ENCODE measurements at places on chromosomes 1 and 21.

DNA sequence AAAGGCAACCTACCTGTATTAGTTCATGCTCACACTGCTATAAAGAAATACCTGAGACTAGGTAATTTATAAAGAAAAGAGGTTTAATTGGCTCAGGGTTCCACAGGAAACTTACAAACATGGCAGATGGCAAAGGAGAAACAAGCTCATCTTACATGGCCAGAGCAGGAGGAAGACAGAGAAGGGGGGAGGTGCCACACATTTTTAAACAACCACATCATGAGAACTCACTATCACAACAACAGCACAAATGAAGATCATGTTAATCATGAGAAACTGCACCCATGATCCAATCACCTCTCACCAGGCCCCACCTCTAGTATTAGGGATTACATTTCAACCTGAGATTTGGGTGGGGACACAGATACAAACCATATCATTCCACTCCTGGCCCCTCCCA, 90.6 kb upstream of the KCTD3 start:
- DNase-seq: no peak

DNA sequence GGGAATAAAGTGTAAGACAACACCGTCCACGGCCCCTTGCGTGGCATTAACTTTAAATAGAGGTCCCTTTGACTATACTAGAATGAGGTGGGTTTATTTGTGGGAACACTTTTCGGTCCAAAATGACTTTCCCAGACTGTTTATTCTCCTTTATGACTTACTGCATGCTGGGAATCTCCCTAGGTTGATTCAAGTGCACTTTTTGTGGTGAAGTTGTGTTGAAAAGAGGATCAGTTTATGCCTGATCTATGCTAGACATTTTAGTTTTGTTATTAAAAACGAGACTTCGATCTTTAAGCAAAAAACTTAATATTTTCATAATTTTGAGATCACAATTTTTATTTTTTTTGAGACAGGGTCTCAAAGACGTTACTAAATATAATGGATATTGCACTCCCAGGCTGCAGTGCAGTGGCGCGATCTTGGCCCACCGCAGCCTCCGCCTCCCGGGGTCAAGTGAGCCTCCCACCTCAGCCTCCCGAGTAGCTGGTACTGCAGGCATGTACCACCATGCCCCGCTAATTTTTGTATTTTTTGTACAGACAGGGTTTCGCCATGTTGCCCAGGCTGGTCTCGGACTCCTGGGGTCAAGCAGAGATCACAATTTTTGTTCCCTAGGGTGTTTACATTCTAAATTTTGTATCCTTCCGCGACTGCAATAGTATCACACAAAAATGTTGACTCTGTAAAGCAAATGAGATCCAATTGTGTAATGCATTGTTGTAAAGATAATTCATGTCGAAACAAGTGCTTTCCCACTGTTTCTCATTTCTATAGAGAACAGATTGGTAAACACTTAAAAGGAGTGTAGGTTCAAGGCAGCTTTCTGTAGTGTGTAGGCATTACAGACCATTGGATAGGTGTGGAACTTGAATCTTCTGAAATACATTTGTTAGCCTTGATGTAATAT, 1.6 kb downstream of the CDC42 start:
- no peak for DNase-seq

DNA sequence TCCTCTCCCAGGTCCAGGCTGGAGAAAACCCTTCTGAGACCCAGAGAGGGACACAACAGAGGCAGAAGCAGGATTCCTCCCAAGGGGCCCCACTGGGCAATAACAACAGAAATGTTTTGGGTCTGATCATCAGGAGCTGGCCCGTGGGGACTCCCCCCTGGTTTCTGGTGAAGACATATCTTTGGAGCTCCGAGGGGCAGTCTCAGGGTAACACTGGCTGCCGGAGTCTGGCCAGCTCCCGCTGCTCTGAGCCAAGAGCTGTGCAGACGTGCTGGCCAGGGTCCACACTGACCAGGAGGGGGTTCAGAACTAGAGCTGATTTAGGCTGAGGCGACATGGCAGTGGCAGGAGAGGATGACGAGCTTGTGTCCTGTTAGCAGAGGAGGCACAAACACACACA, 13.1 kb downstream of the ECE1 start:
- DNase-seq: no peak

DNA sequence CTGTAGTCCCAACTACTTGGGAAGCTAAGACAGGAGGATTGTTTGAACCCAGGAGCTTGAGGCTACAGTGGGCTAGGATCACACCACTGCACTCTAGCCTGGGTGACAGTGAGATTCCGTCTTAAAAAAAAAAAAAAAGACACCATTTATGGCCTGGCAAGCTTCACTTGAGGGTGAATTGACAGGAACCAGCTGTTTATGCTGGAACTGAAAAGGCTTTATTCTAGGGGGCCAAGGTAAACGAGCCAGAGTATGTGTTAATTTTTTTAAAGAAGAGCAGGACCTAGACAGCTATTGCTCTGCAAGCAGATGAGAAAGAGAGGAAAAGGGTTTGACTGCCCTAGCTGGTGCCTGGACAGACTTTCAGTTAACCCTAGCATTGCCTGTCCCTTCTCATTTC, 37.0 kb downstream of the S100A6 start:
- no peak for DNase-seq

- DNase-seq: no peak
Measured at GRCh38 chr1:36510418-36510817, 27.7 kb upstream of the CSF3R start.

- no peak for DNase-seq
Measured at GRCh38 chr1:24289937-24290595, 29.1 kb upstream of the GRHL3 start.

DNA sequence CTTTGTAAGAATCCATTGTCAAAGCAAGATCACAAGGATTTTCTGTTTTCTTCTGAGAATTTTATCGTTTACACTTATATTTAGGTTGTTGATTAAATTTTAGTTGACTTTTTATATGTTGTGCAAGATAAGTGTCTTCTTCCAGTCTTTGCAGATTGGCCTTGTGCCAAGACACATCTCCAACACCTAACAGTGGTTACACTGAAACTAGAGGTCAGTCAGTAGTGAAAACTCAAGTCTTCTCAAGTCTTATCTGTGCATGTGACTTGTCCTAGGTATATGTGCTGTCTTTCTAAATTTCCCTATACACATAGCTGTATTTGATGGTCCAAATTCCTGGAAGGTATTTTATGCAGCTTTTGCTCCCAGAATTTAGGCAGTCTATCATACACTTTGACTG, 1183.2 kb upstream of the B3GALT2 start:
- no peak for DNase-seq

DNA sequence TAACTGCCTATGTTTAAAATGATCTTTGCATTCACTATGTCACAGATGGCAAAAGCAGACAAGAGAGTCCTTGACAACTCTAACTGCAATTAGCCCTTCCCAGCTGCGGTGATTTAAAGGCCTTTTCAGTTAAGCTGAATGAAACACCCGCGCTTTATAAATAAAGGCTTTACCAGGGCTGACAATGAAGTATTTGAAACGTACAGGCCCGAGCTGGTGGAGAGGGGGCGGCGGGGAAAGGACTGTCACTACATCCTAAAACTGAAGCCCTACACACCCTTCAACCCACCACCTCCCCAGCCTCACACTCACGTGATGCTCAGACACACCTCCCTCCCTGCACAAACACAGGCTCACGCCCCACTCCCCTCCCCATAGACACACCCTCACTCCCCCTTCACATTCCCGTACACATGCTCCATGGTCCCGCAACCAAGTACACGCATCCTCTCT, 45.5 kb downstream of the GRIK3 start:
- no peak for DNase-seq

- no peak for DNase-seq
Measured at GRCh38 chr1:229226796-229227195, 44.1 kb upstream of the RAB4A start.

DNA sequence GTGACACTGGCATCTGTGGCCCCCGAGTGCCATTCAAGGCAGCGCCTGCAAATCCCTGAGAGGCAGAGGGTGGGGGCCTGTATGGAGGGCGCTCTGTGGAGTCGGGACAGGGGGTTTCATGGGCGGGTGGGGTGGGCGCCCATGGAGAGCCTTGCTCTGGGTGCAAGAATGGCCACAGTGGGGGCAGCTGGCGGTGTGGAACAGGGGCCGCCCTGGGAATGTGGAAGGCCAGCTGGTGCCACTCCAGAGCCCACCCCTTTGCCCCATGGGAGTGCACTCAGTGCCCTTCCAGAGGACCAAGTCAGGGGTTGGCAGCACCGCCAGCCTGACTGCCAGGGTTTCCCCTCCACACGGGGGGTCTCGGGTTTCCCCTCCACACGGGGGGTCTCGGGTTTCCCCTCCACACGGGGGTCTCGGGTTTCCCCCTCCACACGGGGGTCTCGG, 55.0 kb upstream of the TRAPPC10 start:
- no peak for DNase-seq

DNA sequence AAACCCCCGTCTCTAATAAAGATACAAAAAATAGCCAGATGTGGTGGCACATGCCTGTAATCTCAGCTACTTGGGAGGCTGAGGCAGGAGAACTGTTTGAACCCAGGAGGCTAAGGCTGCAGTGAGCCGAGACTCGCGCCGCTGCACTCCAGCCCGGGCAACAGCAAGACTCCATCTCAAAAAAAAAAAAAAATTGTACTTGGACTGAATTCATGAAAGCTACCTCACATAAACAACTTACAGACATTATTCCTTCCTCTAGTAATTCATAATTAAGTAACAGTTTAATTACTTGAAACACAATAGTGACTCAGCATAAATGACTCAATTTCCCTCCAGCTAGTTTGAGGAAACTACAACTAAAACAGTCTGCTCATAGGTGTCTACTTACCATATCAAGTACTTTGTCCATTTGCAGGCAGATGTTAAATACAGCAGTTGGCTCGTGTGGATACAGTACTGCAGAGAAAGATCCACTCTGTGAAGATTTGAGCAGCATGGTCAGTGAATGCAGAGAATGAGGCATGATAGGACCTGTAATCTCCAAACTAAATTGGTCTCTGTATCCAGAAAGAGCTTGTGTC, 9.4 kb downstream of the DONSON start:
- DNase-seq: no peak

GRCh38 chr1:151802372-151802771, 2.8 kb downstream of the LINGO4 start:
- no peak for DNase-seq

DNA sequence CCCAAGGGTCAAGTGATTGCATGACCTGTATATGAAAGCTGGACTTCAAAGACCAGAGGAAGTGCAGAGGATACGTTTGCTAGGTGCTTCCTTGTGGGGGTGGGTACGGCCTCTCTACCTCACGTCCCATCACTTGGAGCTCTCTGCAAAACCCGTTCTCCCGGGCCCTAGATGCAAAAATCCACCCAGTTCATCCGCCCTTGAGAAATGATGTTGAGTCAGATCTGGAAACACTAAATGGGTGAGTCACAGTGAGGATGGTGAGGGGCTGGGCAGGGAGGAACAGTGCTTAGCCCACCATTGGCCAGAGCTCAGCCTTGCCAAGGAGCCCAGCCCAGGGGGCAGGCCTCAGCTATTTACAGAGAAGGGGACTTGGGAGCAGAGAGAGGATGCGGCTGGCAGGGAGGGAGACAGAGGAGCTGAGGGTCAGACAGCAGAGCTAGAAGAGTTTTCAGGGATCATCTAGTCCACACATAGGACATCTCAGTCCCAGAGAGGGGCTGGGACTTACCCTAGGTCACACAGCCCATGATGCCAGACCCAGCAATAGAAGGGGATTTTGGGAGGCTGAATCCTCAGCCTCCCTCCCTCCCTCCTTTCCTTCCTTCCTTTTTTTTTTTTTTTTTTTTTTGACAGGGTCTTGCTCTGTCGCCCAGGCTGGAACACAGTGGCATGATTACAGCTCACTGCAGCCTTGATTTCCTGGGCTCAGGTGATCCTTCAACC, 14.6 kb downstream of the ARHGEF10L start:
- DNase-seq: no peak

- no peak for DNase-seq
Measured at GRCh38 chr1:100657876-100658715, 61.4 kb upstream of the VCAM1 start.

DNA sequence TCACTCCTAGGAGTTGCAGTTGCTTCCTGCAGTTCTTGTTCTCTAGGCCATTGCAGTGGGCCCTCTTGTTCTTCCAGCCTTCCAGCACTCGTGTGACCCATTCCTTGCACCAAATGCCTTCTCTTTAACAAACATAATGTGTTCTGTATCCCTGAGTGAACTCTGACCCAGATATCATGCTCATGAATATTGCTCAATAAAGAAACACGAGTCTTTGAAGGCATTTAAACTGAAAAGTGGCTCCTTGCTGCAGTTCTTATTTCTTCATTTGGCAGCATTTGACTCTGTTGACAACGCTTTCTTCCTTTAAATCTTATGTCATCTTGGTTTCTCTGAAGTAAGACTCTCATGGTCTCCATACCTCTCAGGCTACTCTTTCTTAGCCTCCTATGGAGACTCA, 100.7 kb upstream of the PDE4B start:
- DNase-seq: no peak

DNA sequence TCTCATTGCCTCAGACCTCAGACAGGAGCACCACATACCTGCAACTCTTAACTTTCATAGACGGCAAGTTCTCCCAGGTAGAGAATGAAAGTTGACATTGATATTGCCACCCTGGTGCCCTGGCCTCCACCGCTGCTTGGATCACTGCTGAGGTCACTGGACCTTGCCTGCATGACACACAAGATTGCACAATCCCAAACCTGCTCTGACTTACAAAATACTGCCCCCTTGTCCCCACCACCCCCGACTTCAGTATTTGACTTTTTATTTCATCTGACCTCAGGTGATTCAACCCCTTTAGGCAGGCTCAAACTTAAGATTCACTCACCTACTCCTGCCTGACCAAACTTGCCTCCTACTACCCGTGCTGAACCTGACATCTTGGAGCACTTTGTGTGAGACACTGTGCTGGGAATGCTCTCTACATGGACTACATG, 43.1 kb upstream of the S1PR1 start:
- no peak for DNase-seq

- DNase-seq: no peak
Measured at GRCh38 chr1:59482986-59483385, 186.1 kb downstream of the FGGY start.

DNA sequence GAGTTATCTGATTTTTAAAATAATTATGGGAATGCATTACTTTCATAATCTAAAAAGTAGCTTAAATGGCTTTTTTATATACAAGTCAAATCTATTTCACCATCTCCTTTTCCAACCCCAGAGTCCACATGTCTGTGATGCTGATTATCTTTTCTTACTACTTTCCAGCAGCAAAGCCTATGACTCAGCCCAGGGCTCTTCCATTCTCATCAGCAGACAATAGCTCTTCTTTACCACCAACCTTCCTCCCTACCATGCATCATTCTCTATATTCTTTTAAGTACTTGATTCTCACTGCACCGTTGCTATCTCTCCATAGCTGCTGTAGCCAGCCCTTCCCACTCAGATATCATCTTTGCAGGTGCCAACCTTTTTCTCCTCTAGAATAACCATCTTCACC, 61.3 kb downstream of the OVGP1 start:
- no peak for DNase-seq

DNA sequence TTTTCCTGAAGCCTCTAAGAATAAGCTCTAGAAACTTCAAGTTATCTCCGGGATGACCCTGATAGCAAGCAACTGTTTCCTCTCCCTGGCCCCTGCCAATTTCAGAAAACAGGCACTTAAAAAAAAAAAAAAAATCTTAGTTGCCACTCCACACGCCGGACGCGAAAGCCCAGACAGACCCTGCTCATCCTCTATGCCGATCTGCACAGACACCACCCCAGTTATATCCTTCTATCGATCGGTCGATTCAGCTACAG, 1.7 kb downstream of the ANP32E start:
- DNase-seq: no peak
